ENCODE measurements at places on chromosomes 12 and 14.
A peak's percentile ranks its signal among the peaks of the same experiment; 100 is the strongest.

GRCh38 chr12:50720085-50720484 lies 43.8 kb upstream of the ATF1 start:
- no peak overlapping the region for H3K27ac ChIP-seq
- 0 out of 2 replicates have a peak, but pooled peaks cover 7% of the 10 kb centered on the region for H3K4me1 ChIP-seq
- no peaks in the 10 kb centered on the region for H3K27me3 ChIP-seq
- no peak overlapping the region for H3K4me3 ChIP-seq
- peak; percentile 28 for DNase-seq

GRCh38 chr14:99686557-99687283 lies 2.6 kb downstream of the CYP46A1 start:
- H3K36me3 ChIP-seq = no peaks in the 10 kb centered on the region
- no peaks in the 10 kb centered on the region for H3K4me1 ChIP-seq
- H3K27ac ChIP-seq = no peak overlapping the region
- no peak for DNase-seq
- peaks cover 24% of the 10 kb centered on the region for H3K27me3 ChIP-seq
- no peak overlapping the region for H3K4me3 ChIP-seq

- no peaks in the 10 kb centered on the region for H3K27me3 ChIP-seq
- H3K4me3 ChIP-seq = peak overlapping the region; percentile 97
- peaks cover 42% of the 10 kb centered on the region for H3K4me1 ChIP-seq
- peaks cover 24% of the 10 kb centered on the region for H3K36me3 ChIP-seq
- peak overlapping the region; percentile 96 for H3K27ac ChIP-seq
- DNase-seq = no peak
Measured at GRCh38 chr12:88141425-88141773, 489 bp downstream of the CEP290 start.

DNA sequence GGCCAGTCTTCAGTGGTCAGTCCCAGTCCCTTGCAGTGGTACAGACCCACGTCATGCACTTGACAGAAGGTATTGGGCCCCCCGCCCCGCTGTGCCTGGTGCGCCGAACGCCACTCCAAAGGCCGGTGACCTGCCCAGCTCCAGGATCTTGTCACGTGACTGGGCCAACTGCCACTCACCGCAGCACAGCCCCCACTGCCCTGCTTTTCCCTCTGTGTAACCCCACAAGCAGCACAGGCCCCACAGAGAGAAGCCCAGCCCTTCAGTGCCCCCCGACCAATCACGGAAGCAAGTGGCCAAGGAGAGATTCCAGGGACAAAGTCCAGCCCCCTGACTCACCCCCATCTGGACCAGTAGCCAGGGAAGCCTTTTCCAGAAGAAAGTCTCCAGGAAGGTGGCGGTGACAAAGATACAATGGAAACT lies 498 bp downstream of the GPR132 start:
- H3K27ac ChIP-seq = no peak overlapping the region
- no peaks in the 10 kb centered on the region for H3K36me3 ChIP-seq
- H3K27me3 ChIP-seq = peaks cover 2% of the 10 kb centered on the region
- H3K4me1 ChIP-seq = peaks cover 12% of the 10 kb centered on the region
- H3K4me3 ChIP-seq = no peak overlapping the region
